Putamen (tissue), 1 donor: ENCODE measurements at places on chromosomes 1 and 21.

GRCh38 chr1:36155408-36156328, at the start of gene MAP7D1:
MAP7D1 (plus strand) TSS chr1:36156160; CDS start chr1:36156418, 258 bp downstream.
- DNase-seq: peak; percentile 88

DNA sequence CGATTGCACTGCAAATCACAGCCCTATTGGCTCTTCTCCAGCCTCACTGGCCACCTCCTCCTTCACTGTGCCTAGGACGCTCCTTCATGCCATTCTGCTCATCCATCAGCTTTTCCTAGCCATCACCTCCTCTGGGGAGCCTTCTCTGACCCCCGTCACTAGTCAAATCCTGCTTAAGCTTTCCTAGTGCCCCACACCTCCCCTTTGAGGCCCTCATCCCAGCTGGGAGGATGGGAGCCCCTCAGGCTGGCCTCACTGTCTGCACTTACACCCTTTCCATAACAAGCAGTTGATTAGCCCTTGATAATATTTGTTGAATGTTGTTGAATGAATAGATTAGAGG, 50.7 kb downstream of the KLHDC7A start:
- DNase-seq: no peak

DNA sequence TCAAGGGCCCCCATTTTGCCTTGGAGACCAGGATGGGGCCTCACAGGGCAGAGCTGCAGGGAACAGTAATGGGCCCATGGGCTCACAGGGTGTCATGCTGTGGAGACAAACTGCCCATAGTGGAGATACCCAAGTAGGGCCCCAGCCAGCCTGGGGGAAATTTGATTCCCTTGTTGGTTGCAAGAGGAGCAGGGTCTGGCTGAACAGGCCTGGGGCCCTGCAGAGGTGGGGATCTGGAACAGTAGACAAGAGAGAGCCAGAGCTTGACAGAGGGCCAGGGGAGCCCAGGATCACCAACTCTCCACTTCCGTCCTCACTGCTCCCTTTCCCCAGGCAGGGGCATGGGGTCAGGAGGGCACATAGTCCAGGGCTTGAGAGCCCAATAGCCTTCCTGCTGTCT, 8.7 kb downstream of the S100B start:
- DNase-seq: no peak

DNA sequence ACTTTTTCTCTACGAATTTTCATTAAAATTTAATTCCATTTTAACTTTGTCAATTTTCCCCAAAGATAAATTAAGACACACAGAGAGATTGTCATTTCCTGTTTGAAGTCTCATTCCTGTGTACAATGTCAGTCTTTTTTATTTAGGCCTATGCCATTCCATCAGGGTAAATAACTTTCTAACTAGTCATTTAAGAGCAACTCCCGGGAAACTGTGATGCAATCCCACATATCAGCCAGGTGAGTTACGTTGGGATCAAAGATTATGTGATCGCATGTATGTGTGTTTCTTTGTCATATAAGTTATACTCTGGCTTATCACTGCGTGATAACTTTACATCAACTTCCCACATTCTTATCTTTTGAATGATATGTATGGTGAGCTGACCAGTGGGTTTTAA, 86.1 kb upstream of the S1PR1 start:
- DNase-seq: no peak

GRCh38 chr1:38009088-38009840, 3.3 kb upstream of the UTP11 start:
- DNase-seq: no peak

DNA sequence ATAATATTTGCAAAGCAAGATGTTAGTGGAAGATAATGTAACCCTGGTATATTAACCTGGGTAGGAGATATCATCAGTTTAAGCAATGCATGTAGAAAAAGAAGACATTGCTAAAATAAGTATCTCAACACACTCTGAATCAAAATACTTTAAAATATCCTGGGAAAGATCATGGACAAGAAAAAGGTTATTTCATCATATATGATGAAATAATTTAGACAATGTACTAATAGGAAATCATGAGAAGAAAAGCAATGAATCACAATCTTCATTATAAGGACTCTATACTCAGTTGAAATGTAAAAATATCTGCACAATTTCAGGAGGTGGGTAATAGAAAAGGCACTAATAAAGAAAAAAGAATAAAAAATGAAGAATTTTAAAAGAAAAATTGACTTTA, 158.8 kb downstream of the KCNT2 start:
- no peak for DNase-seq

DNA sequence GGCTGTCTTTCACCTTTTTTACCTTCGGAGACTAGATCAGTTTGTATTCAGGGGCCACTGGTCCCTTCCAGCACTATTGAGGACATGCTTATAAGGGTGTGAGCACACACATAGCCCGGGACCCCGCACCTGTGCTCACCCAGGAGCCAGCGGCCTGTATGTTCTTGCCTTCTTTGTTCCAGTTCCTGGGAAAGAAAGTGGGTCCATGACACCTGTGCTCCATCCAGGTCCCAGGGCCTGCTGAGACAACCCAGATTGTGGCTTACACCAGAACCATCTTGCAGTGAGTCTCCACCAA, 207.8 kb downstream of the TOMM20 start:
- no peak for DNase-seq

- DNase-seq: no peak
Observed at GRCh38 chr21:19810779-19811178, 1187.4 kb upstream of the NCAM2 start.

GRCh38 chr1:76501136-76501535, 366.1 kb upstream of the ST6GALNAC5 start:
- no peak for DNase-seq

- DNase-seq: no peak
Observed at GRCh38 chr1:54160351-54160750, 7.6 kb upstream of the CDCP2 start.

GRCh38 chr1:61334718-61335589, 252.6 kb downstream of the NFIA start:
- peak; percentile 35 for DNase-seq

GRCh38 chr21:40408561-40408960, 438.4 kb downstream of the DSCAM start:
- no peak for DNase-seq

GRCh38 chr1:151995774-151996173, 2.1 kb upstream of the S100A10 start:
- no peak for DNase-seq

DNA sequence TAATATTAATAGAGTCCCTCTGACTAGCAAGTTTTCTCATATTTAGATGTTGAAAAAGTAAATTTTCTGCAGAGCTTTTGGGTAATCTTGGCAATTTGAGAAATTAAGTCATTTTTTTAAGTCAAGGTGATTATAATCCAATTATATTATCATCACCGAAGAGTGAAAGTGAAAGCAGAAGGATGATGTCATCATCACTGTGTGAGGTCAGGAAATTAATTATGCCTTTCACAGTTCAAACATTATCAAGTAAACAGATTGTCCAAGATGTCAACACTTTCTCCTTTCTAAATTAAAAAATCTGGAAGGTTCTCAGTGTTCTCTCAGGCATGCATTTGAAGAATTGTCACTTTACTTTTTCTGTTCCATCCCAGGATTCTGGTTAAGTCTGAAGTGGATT, 296.0 kb downstream of the TBX15 start:
- no peak for DNase-seq

DNA sequence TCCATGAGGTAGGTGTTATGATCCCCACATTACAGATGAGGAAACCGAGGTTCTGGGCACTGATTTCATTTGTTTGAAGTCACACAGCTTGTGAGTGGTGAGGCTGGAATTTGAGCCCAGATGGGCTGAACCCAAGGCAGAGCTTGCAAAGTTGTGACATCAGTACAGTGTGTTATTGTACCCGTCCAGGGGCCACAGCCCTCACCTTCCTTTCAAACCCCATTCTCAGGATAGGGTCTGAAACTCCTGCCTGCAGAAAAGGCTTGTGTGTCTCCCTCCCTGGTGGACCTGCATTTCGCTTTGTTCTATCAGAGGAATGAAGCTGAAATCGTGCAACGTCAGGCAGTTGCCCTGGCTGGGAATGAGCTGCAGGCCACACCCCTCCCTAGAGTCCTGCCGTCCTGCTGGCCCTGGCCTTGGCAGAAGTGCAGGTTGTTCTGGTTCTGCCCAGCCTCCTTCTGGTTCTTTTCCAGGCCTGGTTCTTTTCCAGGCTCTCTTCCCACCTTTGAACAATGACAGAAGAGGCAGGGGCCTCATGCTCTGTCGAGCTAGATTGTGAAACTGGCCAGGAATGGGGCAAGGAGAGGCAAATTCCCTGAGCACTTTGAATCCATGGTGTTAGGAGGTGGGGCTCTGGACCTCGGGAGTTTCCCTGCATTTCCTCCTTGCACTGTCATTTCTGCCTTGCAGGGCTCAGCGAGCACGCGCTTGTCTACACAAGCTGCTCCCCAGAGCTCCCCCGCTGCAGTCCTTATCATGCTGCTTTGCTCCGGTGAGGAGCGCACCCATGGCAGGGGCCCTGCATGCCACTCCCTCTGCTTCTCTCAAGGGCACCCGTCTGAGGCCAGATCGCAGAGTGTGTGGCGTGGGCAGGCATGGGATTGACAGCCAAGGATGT, 8.2 kb upstream of the MYOM3 start:
- DNase-seq: no peak

DNA sequence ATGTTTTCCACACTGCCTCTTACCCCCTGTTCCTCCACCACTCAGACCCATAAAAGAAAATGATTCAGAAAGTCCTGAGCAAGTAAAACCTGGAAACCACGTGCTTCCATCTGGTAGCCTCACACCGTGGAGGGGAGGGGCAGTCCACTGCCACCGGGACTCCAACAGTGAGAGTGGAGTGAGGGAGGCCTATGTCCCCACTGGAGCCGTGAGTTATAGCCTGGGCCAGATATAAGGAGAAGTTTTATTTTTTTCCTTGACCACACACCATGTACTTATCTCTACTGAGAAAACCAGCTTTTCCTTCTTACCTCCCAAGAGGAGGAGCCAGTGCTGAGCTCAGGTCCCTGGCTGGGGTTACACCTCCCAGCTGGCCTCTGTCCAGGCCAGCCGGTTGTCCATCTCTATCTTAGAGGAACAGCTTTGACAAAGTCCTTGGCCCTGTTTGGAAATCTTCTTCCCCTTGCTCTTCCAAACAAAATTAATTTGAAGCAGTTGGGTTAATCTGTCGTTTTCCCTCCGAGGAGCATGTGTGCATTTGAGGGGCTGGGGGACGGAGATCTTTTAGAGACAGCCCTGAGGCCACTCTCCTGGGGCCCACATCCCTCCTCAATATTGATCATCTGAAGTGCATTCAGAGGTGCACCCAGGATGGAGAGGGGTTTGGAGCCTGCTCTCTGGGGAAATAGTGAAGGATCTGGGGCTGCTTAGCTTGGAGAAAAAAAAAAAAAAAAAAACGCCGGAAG, 49.1 kb upstream of the SERBP1 start:
- no peak for DNase-seq

GRCh38 chr1:84961316-84961715, 35.6 kb downstream of the MCOLN2 start:
- no peak for DNase-seq

DNA sequence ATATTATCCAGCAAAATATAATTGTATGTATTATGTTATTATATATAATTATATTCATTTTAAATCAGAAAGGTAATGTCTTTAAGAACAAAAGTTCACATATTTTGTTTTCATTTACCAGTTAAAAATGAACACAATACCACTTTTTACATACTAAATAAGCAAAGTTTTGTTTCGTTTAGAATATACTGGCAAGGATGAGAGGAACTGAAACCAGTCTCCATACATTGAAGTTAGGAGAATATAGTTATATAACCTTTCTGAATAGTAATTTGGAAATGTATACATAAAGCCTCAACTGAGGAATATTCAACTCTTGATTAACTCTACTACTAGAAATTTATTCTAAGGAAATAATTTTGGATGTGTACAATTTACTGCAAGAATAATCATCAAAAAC, 110.5 kb downstream of the ZNF644 start:
- no peak for DNase-seq

- no peak for DNase-seq
Observed at GRCh38 chr21:19353256-19353655, 949.7 kb upstream of the TMPRSS15 start.

DNA sequence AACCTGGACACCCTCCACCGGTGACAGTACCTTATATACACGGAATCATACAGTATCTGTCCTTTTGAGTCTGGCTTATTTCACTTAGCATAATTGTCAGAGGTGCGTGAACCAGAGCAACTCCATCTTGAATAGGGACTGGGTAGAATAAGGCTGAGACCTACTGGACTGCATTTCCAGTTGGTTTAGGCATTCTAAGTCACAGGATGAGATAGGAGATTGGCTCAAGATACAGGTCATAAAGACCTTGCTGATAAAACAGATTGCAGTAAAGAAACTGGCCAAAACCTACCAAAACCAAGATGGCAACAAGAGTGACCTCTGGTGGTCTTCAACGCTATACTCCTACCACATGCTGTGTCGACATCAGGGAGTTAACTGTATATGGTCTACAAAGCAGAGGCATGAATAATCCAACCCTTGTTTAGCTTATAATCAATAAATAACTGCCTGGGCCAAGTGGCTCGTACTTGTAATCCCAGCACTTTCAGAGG, 1.4 kb upstream of the FDPS start:
- no peak for DNase-seq

DNA sequence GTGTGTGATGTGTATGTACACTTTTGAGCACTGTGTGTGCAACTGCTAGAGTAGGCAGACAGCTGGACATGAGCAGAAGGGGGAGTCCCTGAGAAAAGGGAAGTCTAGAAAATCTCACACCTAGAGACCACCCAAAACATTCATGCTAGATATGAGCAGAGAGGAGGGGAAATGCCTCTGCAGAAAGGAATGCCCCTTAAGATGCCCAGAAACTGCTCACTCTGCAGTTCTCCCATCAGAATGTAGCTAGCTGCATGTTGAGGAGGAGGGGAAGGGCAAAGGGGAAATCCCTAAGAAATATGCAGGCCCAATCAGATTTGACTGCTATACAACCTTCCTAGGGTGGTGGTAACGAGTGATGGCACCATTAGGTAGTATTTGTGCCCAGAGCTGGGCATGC, 31.8 kb upstream of the MAGOH start:
- DNase-seq: no peak

- DNase-seq: no peak
Observed at GRCh38 chr1:172184506-172185191, 235.8 kb upstream of the C1orf105 start.

GRCh38 chr1:164163289-164163849, 395.6 kb upstream of the PBX1 start:
- no peak for DNase-seq

GRCh38 chr1:116345843-116346242, 27.2 kb upstream of the ATP1A1 start:
- DNase-seq: no peak

GRCh38 chr21:31731056-31731856, 662 bp downstream of the SCAF4 start:
- DNase-seq: peak; percentile 16

- no peak for DNase-seq
Observed at GRCh38 chr1:93328809-93329760, 16.6 kb upstream of the DR1 start.

DNA sequence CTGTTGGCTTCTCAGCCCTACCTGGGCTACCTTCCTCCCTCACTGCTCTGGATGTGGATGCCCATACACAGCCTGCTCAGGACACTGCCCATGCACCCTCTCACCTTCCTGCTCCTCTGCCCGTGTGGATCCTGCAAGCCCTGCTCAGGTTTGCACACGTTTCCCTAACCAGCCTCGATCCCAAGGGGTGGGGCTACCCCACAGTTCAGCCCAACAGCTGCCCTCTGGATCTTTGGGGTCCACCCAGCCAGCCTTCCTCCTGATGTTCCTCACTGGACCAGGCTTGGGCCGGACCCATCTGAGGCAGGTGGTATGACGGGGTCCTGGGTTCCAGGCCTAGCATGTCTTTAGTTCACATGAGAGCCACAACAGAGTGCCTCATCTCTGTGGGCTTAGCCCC, 4.7 kb downstream of the TMEM54 start:
- DNase-seq: no peak

- DNase-seq: no peak
Observed at GRCh38 chr21:21226472-21226871, 228.3 kb downstream of the NCAM2 start.
